Stimulated activated CD8-positive, alpha-beta memory T cell treated with anti-CD3 and anti-CD28 coated beads, Interleukin-12 subunit alpha, Interleukin-12 subunit beta, amount 100 ng/mL, for 4 hours (primary cell): ENCODE measurements at places on chromosomes 12 and 14.

DNA sequence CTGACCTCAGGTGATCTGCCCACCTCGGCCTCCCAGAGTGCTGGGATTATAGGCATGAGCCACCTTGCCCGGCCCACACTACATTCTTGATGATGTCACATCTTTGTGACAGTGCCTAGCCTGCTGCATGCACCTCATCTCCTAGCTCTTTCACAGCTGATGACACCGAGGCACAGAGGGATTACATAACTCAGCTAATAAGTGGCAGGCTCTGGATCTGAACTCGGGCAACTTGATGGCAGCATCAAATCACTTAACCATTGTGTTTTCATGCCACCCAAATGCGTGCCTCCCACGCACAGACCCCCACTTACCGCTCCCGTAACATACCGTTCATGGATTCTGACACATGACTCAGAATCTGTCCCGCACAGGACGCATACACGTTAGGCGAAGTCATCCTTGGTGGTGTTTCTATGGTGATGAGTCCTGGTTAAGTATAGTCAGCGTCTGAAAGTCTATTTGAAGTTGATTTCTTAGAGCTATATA lies 7.4 kb downstream of the TMEM120B start:
- no peak for DNase-seq

DNA sequence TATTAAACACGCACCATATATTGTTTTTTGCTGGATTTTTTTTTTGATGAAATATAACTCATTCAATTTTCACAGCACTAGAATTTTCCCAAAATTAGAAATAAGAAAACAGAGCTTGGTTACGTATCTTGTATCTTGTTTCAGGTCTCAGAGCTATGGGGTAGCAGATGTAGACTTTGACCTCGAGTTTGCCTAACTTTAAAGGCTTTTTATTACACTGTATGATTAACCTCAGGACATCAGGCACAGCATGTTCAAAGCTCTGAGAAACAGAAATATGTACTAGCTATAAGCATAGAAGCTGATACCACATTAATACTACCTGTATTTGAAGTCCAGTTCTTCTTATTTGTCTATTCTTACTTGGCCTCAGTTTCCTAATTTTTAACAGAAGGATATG lies 171.9 kb upstream of the KITLG start:
- no peak for DNase-seq

DNA sequence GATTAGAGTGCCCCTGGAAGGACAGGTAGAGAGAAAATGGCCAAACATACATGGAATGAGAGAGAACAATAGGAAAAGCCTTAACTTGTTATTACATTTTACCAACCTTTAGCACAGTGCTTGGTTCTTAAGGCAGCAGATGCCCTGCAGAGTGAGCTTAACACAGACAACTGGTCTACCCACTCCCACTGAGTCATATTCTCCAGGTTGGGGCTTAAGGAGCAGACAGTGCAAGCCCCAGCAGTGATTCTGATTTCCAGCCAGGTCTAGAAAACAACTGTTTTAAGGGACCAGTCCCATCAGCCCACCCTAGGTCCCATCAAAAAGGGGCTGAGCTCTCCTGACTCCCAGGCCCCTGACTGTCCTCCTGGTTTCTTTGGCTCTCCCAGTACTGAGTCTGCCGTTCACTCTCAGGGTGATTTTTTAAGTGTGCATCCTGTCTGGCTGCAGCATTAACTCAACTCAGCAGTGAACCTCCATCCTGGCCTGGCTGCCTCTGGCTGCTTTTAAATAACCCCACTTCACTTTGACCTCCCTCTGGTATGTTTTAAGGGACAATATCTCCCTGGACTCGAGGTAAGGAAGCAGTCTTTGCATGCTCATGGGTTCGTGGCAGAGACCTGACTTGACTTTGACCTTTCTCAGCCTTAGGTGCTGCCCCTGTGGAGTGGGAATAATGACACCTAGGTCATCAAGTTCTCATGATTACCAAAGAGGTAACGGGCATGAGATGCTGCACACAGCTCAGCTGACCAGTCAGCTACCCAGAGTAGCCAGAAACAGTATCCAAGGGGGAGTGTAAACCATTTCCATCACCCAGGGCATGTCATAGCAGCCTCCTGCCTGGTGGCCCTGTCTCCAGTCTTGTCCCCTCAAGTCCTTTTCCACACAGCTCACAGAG lies 210.7 kb upstream of the PWP1 start:
- DNase-seq, result no peak

DNA sequence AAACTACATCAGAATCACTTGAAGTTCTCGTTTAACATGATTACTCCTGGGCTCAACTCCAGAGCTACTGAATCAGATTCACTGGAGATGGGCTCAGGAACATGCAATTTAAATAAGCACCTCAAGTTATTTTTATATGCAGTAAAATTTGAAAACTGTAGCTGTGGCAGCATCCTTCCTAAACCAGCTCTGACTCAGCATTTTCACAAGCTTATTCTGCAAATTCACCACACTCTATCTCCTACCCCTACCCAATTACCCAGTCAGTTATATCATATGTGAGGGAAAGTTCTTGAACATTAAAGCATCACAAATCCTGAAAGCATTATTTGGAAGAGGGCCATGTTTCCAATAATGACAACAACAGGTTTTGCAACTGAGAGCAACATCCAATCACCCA lies 24.2 kb upstream of the LRRC9 start:
- no peak for DNase-seq

DNA sequence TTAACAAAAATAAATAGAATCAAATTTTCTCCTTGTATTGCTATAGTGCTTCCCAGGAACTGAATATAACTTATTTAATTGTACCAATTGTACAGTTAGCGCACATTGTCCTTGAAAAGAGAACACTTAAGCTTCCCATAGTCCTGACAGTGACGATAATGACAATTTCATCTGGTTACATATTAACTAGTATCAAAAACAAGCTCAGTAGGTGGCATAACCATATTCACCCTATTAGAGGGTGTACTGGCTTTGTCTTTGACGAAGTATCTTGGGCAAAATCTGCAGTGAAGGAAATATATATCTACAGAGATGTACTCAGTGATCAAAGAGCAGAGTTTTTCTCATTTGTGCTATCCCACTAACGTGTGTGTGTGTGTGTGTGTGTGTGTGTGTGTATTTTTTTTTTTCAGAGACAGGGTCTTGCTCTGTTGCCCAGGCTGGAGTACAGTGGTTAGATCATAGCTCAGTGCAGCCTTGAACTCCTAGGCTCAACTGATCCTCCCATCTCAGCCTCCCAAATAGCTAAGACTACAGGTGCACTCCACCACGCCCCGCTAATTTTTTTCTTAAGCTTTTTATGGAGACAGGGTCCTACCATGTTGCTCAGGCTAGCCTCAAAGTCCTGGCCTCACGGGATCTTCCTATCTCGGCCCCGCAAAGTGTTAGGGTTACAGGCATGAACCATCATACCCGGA lies 4.9 kb upstream of the A2M start:
- no peak for DNase-seq

DNA sequence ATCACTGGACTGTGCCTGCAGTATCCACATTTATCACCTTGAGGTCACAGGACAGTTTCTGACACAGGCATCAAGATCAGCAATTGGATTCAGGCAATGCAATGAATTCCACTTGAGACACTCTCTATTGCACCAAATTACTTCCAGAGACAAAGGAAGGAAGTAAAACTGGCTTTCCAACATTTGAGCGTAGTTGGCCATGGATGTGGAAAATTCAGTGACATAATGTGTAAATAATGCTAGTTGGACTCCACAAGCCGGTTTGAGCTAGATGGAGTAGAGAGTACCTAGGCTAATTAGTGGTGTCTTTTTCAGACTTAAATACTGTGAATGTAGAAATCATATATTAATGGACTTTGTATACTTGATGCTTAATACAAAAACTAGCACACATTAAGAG lies 168.3 kb upstream of the SYT1 start:
- DNase-seq, result no peak

GRCh38 chr14:104444159-104445030 lies 135.2 kb upstream of the C14orf180 start:
- DNase-seq, result no peak

- DNase-seq, result no peak
Measured at GRCh38 chr12:66085998-66086397, 44.6 kb downstream of the LLPH start.
